Neural progenitor cell (in vitro differentiated cells): ENCODE measurements at places on chromosomes 4 and X. TPM values are rescaled to one million over a fixed set of nuclear protein-coding genes. Genes with fewer than 3 reads are reported as not detected.

- DNase-seq = no peak
Measured at GRCh38 chr4:62487016-62487415, 1286.9 kb downstream of the ADGRL3 start.

DNA sequence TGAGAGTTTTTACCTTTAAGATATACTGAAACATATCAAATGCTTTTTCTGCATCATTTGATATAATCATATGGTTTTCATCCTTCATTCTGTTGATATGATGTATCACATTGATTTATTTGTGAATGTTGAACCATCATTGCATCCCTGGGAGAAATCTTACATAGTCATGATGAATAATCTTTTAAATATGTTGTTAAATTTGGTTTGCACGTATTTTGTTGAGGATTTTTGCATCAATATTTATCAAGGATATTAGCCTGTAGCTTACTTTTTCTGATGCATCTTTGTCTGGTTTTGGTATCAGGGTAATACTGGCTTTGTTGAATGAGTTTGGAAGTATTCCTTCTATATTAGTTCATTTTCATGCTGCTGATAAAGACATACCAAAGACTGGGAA lies 541.4 kb downstream of the TLL1 start:
- no peak for DNase-seq

- DNase-seq = no peak
Measured at GRCh38 chr4:151887031-151887815, 126.4 kb upstream of the GATB start.

Gene FAM236A
- total RNA-seq = not detected in 2 replicates

Gene ADGRG4
- total RNA-seq = not detected in 2 replicates

Gene SLC10A6
- not detected in 2 replicates for total RNA-seq

GRCh38 chr4:102455750-102456149 lies 45.4 kb upstream of the NFKB1 start:
- no peak for DNase-seq

- no peak for DNase-seq
Measured at GRCh38 chr4:70158576-70158975, 4.5 kb downstream of the PRR27 start.

DNA sequence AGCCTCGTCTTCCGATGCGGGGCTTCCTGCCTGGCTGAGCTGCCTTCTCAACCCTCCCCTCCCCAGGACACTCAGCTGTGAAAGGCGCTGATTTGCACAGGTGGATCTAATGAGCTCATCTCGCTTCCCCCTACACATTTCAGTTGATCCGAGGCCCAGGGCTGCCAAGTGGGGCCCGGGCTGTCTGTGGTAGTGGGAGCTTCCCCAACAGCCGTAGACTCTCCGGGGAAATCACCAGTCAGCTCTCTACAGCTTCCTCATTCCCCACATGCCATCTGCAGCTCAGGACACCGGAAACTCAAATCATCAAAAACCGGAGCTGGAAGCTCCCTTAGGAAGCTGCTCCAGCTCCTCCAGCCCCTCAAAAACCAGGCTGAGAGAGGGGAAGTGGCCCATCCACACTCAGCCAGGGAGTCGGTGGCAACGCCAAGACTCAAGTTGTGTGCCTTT lies 56.2 kb downstream of the SMIM20 start:
- no peak for DNase-seq

GRCh38 chr4:166527500-166527899 lies 654.5 kb downstream of the TLL1 start:
- DNase-seq = peak; percentile 11

DNA sequence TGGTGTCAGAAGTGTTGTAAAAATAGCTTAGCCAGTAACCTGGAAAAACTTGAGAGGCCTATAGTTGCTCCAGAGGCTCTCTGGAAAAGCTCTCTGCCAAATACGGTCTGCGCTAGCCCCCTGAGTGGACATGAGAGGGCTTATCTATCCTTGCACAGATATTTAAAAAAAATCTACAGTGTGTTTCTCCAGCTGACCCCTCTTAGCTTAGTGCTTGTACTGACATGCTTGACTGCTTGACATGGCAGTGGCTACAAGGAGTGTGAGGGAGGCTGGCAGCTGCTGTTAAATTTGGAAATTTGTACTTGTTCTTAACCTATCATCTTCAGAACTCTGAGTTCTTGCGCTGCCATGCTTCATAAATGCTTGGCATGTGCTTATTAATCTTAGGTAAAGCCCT lies 229.2 kb downstream of the RBMX2 start:
- no peak for DNase-seq

- peak; percentile 27 for DNase-seq
Measured at GRCh38 chr4:168540086-168540485, 43.2 kb downstream of the PALLD start.

Gene TRAM1L1
- 4.5 and 8.4 TPM in 2 replicates for total RNA-seq

Gene NUDT6
- total RNA-seq = 20.9 and 21.1 TPM in 2 replicates

Gene VEGFC
- total RNA-seq = 1.3 and 1.6 TPM in 2 replicates

DNA sequence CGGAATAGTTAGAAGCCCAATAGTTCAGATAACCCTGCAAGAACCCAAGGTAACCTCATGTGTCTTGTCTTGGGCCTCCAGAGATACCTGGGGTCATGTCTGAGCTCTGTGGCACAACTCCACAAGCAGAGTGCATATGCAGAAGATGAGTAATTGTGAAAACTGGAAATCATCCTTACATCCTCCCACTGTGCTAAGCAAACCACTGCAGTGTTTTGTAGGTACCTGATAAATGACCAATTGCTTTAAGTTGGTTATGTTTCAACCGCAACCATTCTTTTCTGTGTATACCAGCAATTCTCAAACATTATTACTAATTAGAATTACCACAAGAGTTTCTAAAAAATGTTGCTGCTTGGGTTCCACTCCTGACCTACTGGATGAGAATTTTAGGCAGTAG lies 73.2 kb downstream of the CBLL2 start:
- no peak for DNase-seq

Gene UCHL1
- total RNA-seq = 535 and 638 TPM in 2 replicates

GRCh38 chr4:10212400-10212799 lies 95.8 kb upstream of the WDR1 start:
- DNase-seq = no peak

GRCh38 chr4:10773656-10774055 lies 89.1 kb upstream of the CLNK start:
- DNase-seq = no peak

- DNase-seq = peak; percentile 96
Measured at GRCh38 chr4:113049421-113050370, at the start of gene ANK2. Gene ANK2, plus strand, starts transcription at chr4:113049653. Its CDS starts 76 bp downstream, at chr4:113049729.

Gene AKAP4
- total RNA-seq = not detected in 2 replicates

DNA sequence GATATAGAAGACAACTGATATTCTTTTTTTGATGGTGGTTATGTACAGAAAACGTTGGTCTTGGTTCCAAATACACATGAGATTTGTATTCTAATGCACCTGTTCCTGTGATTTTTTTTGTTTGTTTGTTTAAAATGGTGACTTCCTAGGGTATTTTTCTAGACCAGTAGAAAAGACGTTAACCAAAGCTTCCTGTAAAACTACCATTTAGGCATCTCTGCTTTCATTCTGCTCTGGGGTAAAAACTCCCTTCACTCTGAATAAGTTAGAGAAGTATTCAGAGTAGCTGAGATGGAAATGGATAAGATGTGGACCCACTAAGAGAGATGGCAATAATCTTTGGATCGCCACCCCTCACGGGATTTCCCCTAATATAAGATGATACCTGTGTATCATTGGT lies 343.2 kb upstream of the KLF3 start:
- DNase-seq = no peak

DNA sequence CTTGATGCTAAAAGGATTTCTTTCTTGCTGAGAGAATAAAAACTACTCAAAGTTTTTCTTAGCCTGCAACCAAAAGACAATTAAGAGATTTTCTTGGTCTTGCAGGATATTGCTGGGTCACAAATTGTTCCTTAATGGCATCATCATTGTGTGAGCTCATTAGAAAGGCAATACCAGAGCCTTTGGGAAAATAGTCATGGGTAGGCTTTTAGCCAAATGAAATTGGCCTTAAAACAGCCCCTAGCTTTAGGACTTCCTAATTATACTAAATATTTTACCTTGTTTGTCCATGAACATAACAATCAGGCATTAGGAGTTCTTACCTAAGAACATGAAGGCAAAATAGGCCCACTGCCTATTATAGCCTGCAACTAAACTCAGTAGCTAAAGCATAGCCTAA lies 10.4 kb upstream of the FAM13A start:
- DNase-seq = no peak

DNA sequence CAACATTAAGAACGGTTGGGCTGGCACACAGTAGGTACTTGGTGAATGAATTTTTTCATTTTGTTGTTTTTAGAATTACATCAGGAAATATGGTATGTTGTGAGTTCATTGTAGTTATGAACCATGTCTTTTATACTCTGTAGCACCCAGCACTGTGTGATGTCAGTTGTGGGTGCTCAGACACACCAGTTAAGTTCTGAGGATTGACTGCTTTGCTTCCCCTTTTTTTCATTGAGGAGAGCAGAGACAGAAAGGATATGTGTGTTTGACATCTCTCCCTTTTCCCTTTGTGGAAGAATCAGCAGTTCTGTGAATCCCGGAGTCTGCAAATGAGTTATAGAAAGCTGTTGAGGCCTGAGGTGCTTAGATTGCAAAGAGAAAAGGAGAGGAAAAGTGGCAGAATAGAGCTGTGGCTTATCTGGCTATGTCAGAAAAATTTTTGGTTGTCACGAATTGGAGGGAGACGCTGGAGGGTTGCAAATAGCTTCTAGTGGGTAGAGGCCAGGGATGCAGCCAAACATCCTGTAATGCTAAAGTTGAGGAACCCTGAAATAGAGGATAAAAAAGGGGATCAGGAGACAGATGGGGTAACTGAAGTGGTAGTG lies 13.1 kb downstream of the SMAD1 start:
- DNase-seq = no peak
